ENCODE measurements at places on chromosomes 3 and 15. TPM values are rescaled to one million over a fixed set of nuclear protein-coding genes. Genes with fewer than 3 reads are reported as not detected.

FBXL2 gene
- total RNA-seq, result 23.6 TPM

CA12 gene
- 114 TPM for total RNA-seq

LMOD3 gene
- not detected for total RNA-seq

POMGNT2 gene
- total RNA-seq, result 10.3 TPM

CTDSPL gene
- 44.5 TPM for total RNA-seq

HDGFL3 gene
- total RNA-seq, result 42.4 TPM

ATG7 gene
- 83.7 TPM for total RNA-seq

HTR3E gene
- not detected for total RNA-seq

PPP1R14D gene
- not detected for total RNA-seq

HCN4 gene
- not detected for total RNA-seq

SECISBP2L gene
- 42.3 TPM for total RNA-seq

C3orf20 gene
- under 0.01 TPM for total RNA-seq

HAPLN3 gene
- total RNA-seq, result 14.7 TPM

CTXN2 gene
- not detected for total RNA-seq

PLA2G4E gene
- total RNA-seq, result not detected

TGM5 gene
- not detected for total RNA-seq

DTWD1 gene
- total RNA-seq, result 39.2 TPM

GPR62 gene
- not detected for total RNA-seq

CLDND1 gene
- 59.2 TPM for total RNA-seq

LMAN1L gene
- total RNA-seq, result under 0.01 TPM

DAZL gene
- total RNA-seq, result not detected

SKOR1 gene
- total RNA-seq, result 0.36 TPM

NCBP2 gene
- 43.9 TPM for total RNA-seq

B3GALNT1 gene
- 29.2 TPM for total RNA-seq

NTRK3 gene
- total RNA-seq, result 0.72 TPM

CKMT1B gene
- total RNA-seq, result not detected

Measured in osteoblast (primary cell).